Bone marrow (tissue), 2 donors: ENCODE measurements at places on chromosomes 12 and 14.

DNA sequence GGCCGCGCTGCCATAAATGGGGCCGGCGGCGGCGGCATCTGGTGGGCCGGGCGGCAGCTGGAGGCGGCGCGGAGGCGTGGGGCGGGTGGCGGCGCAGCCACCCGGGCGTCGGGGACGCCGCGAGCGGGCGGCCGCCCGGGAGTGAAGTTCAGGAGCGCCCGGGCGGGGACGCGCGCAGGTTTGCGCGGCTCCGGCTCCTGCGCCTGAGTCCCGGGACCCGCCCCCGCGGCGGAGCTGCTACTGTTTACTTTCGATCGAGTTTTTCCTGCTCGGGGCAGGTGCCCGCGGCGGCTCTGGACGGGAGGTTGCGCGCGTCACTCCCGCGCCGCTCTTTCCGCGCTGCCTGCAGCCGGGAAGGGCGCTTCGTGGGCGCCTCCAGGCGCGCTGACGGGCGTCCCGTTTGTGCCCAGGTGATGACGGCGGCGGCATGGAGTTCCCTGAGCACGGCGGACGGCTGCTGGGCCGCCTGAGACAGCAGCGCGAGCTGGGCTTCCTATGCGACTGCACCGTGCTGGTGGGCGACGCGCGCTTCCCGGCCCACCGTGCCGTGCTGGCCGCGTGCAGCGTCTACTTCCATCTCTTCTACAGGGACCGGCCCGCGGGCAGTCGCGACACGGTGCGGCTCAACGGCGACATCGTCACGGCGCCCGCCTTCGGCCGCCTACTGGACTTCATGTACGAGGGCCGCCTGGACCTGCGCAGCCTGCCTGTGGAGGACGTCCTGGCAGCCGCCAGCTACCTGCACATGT lies at the start of gene ZBTB42:
Gene ZBTB42 (plus strand): TSS at position 331 of the 749 bp plus-strand sequence. CDS start 97 bp downstream, at position 428.
- peak; percentile 20 for DNase-seq

DNA sequence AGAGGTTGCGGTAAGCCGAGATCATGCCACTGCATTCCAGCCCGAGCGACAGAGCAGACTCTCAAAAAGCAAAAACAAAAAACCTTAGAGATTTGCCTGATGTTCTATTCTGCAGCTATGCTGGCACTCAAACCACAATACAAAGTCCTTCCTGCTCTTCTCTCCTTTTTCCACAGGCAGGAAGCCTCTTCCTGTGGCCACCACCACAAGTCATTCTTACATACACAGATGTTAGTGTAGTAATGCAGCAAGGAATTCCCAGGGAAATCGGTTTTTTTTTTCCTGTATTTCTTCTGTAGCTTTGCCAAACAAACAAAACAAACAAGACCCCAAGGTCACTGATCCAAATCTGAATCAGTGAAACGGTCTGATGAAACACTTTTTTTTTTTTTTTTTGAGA lies 104.3 kb downstream of the FIGNL2 start:
- DNase-seq, result no peak

DNA sequence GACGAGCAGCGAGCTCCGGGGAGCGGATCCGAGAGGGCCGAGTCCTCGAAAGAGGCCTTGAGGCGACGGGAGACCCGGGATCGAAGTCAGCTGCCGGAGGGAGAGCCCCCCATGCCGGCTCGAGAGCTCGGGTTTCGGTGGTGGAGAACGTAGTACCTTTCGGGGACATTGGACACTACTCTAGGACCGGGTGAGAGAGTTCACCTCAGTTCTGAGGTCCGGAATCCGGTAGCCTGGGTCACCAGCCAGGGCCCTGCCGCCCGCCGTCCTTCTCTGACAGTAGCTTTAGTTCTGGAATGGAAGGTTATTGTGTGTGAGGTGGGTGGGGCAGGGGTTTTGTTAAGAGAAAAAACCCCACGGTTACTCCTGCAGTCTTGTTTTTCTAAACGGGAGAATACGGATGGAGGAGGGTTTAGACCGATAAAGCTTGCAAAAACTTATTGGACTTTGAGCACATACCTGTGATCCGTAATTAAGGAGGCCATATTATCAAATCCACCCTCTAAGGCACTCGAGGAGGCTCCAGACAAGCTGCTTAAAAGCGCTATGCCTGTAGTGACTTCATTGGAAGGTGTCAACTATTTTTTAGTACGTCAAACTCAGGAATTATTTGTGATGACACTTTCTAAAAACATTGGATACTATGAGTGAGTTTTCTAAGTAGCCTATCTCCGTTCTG lies 765 bp downstream of the SCYL2 start:
- no peak for DNase-seq

DNA sequence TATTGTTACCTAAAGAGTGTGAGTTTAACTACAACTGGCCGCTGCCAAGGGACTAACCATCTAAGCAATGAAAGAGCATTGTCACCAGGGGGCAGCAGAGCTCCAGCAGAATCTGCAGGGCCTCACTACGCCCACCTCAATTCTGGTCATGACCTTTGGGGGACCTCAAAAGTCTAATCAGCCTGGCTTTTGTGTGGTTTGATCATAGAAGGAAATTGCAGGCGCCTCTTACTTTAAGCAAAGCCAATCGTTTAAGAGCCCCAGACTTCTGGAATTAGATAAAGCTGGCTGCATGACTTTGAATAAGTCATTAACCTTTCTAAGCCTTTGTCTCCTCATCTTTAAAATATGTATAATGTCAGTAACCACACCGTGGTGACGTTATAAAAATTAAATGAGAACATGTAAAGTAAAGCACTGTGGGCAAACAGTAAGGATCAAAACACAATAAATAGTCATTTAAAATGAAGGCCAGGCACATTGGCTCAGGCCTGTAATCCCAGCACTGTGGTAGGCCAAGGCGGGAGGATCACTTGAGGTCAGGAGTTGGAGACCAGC lies 58.6 kb downstream of the TBX3 start:
- no peak for DNase-seq
